GM12892 (cell line): ENCODE measurements at places on chromosomes 5 and 9.

DNA sequence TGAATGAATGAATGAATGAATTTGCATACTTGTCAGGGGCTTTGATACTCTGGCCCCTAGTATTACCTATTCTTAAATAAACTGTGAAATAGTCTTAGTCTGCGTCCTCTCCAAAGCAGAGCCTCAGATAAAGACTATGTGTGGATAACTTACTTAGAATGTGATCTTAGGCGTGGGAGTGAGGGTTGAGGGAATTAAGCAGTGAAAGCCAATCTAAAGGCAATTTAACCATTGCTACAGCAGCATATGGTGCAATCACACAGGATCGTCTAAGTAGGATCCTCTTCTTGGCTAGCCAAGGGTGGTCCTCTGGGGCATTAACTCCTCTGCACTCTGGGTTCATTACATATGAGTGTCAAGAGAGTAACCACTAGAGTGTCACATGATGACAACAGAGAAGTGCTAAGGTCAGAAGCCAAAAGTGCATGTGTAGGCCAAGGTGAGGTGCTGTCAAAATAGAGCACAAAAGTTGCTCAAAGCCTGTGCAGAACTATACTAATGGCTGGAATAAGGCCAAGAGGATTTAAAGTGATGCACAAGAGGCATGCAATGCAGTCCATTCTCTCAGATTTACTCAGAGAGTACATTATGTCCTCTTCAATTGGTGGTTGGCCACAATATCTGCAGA lies 274.4 kb upstream of the SEMA6A start:
- no peak for DNase-seq

DNA sequence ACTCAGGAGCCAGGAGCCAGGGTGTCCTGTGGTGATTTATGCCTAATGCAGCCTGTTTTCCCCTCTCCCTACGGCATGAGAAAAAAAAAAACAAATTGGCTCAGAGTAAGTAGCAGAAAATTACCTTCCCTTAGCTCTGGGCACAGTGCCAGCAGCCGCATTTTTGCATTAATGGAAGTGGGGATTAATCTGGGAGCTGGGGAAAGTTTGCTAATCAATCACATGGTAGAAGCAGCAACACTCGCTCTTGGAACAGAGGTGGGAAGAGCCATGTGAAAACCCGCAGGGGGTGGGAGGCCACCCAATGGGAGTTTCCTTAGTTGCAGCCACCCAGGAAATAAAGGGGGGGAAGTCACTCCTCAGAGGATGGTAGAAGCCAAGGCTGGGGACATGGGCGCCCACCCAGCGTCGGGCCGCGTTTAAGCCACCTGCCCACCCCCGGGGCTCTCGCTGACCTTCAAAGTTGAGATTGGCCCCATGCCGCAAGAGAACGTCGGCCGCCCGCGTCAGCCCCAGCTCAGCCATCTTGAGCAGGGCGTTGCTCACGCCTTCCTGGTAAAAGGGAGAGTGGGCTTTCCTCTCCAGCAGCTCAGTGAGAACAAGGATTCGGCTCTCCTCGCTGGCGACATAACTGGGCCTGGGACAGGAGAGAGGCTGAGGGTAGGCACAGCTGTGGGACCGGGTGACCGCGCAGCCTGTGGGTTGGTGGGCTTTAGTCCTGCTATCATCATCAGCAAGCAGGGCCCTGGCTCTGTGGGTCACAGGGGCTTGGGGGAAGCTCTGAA lies 1.7 kb downstream of the ASB6 start:
- DNase-seq = no peak

GRCh38 chr5:116023619-116024018 lies 8.7 kb upstream of the ARL14EPL start:
- no peak for DNase-seq

DNA sequence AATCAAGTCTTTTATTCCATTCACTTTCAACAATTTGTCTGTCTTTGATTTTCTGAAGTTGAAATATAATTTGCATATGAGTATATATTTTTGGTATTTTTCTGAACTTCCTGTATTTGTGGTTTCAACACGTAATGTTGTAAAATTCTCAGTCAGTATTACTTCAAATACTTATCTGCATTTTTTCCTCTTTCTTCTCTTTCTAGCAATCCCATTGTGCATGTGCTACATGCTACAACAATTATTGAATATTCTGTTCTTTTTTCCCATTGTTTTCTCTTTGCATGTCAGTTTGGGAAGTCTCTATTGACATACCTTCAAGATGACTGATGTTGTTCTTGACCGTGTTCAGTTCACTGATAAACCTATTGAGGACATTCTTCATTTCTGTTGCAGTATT lies 5.6 kb upstream of the ANKRD18A start:
- no peak for DNase-seq

GRCh38 chr5:93723681-93724080 lies 17.7 kb downstream of the POU5F2 start:
- DNase-seq = no peak

- no peak for DNase-seq
These were observed 245.7 kb upstream of the SLC30A5 start for GRCh38 chr5:68848091-68848490.

DNA sequence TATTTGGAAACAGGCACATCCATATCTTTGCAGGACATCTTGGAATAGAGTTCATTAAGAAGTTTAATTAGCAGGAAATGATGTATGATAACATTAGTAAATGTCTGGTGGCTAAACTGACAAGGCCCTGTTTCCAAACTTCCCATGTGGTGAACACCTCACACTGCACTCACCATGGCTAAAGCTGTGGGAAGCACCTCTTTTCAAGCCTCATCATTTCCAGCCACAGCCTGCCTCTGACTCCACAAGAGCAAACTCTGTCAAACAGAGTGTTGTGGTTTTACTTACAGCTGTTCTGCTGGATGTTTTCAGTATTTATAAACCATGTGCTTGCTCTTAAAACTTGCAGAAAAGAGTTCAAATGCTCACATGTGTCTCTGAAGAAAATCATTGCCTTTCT lies 14.9 kb upstream of the NDUFB6 start:
- DNase-seq = no peak

GRCh38 chr5:89458332-89458656 lies 575.3 kb upstream of the MEF2C start:
- no peak for DNase-seq
